ENCODE measurements at places on chromosomes 4 and X. TPM values are rescaled to one million over a fixed set of nuclear protein-coding genes. Genes with fewer than 3 reads are reported as not detected.

Gene BEX5
- 13.5 TPM for polyA plus RNA-seq

Gene BRS3
- 0.21 TPM for polyA plus RNA-seq

Gene ABLIM2
- 0.87 TPM for polyA plus RNA-seq

Gene PPID
- polyA plus RNA-seq, result 54.8 TPM

Gene WDFY3
- 13.2 TPM for polyA plus RNA-seq

Gene ZNF711
- polyA plus RNA-seq, result 7.8 TPM

Gene GC
- polyA plus RNA-seq, result not detected

Gene SEC24B
- 35.6 TPM for polyA plus RNA-seq

Gene SUPT20HL1
- polyA plus RNA-seq, result 0.12 TPM

Gene PRPS2
- 105 TPM for polyA plus RNA-seq

Gene GPM6B
- 9.4 TPM for polyA plus RNA-seq

Gene SERPINA7
- 0.04 TPM for polyA plus RNA-seq

Gene GPRASP3
- polyA plus RNA-seq, result 4.0 TPM

Gene AWAT2
- polyA plus RNA-seq, result 0.10 TPM

Gene MAGEA1
- not detected for polyA plus RNA-seq

Gene CCNA2
- 3.3 TPM for polyA plus RNA-seq

Gene PAGE1
- not detected for polyA plus RNA-seq

Gene SPANXA2
- polyA plus RNA-seq, result not detected

Gene MAGED4
- 11.0 TPM for polyA plus RNA-seq

Gene MAMLD1
- 17.7 TPM for polyA plus RNA-seq

Gene EPGN
- 0.40 TPM for polyA plus RNA-seq

Gene AFM
- polyA plus RNA-seq, result not detected

Gene LIMCH1
- 56.6 TPM for polyA plus RNA-seq

Gene DMD
- polyA plus RNA-seq, result 31.7 TPM

Gene AMBN
- polyA plus RNA-seq, result not detected

Gene KDM6A
- polyA plus RNA-seq, result 19.8 TPM

Gene COL25A1
- polyA plus RNA-seq, result 1.4 TPM

Gene FAAH2
- polyA plus RNA-seq, result 0.50 TPM

Gene GPR34
- polyA plus RNA-seq, result 3.5 TPM

Gene TGIF2LX
- polyA plus RNA-seq, result not detected

Gene CLDN24
- not detected for polyA plus RNA-seq

Gene PCDH19
- polyA plus RNA-seq, result 2.6 TPM

Gene USP17L26
- polyA plus RNA-seq, result not detected

Gene TIMM17B
- polyA plus RNA-seq, result 7.2 TPM

Gene RNF212
- 6.8 TPM for polyA plus RNA-seq

Gene XAGE2
- not detected for polyA plus RNA-seq

Gene RS1
- not detected for polyA plus RNA-seq

Gene AGA
- 25.0 TPM for polyA plus RNA-seq

Gene PAGE4
- polyA plus RNA-seq, result 3.0 TPM

Gene CT55
- not detected for polyA plus RNA-seq

Gene NEUROG2
- not detected for polyA plus RNA-seq

Gene SPRY1
- polyA plus RNA-seq, result 31.4 TPM

Gene MAP3K15
- 11.6 TPM for polyA plus RNA-seq

Gene POF1B
- polyA plus RNA-seq, result 0.58 TPM

Gene TRIM2
- polyA plus RNA-seq, result 9.5 TPM

Gene MAGT1
- polyA plus RNA-seq, result 49.9 TPM

Gene DDX60
- 12.0 TPM for polyA plus RNA-seq

Gene C1GALT1C1
- polyA plus RNA-seq, result 31.6 TPM

Gene CT45A5
- polyA plus RNA-seq, result not detected

Gene RASGEF1B
- 5.5 TPM for polyA plus RNA-seq

Gene EIF4E
- 56.9 TPM for polyA plus RNA-seq

Gene SMIM31
- polyA plus RNA-seq, result not detected

Gene PABPC1L2B
- polyA plus RNA-seq, result not detected

Gene BDH2
- polyA plus RNA-seq, result 82.6 TPM

Gene RAB39B
- 0.53 TPM for polyA plus RNA-seq

Gene MAGEB1
- not detected for polyA plus RNA-seq
